ENCODE measurements at places on chromosomes 7 and 10.

- DNase-seq, result no peak
Observed at GRCh38 chr7:112407261-112407660, 43.0 kb upstream of the IFRD1 start.

DNA sequence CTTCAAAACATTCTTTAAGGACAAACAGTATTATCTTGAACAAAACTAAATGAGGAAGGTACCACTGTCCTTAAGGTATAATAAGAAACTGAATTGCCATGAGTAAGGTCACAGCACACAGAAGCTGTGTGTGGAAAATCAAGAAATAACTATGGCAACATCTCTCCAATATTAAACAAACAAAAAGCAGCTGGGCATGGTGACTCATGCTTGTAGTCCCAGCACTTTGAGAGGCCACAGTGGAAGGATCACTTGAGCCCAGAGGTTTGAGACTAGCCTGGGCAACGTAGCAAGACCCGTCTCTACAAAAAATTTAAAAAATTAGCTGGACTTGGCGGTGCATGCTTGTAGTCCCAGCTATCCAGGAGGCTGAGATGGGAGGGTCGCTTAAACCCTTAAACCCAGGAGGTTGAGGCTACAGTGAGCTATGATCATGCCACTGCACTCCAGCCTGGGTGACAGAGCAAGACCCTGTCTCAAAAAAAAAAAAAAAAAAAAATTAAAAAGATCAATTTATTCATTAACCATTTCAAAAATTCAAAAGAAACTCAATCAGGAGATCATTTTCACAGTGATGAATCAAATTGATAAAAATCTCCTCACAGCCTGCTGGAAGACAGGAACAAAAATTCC, 195.4 kb downstream of the SKIDA1 start:
- DNase-seq, result no peak

- no peak for DNase-seq
Observed at GRCh38 chr10:15897287-15897686, 37.0 kb upstream of the MINDY3 start.

DNA sequence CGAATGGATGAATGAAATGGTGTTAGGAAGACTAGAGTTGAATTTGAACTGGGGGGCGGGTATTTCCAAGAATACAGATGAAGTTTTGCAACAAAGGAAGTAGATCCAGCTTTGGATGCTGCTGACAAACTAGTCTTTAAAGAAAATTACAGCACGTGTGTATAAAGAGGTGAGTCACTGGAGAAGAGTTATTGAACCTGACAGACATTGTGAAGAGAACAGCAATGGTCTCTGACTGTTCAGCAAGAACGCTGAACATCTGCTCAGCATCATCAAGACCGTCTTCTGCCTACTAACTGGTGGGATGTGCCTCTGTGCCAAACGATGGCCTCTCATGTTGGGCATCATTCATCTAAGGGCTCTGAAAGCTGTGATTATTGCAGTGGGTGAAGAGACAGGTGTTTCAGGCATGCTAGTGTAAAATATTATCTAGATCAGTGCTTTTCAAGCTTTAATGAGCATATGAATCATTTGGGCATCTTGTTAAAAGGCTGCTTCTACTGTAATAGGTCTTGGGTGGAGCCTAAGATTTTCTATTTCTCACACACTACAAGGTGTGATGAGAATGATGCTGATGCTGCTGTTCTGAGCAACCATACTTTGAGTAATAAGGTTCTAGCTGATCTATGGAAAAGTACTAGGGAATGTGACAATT, 291.3 kb downstream of the PTEN start:
- DNase-seq, result no peak

- no peak for DNase-seq
Observed at GRCh38 chr7:105478606-105479005, 43.5 kb downstream of the PUS7 start.

GRCh38 chr10:31341552-31341951, 22.5 kb downstream of the ZEB1 start:
- no peak for DNase-seq

DNA sequence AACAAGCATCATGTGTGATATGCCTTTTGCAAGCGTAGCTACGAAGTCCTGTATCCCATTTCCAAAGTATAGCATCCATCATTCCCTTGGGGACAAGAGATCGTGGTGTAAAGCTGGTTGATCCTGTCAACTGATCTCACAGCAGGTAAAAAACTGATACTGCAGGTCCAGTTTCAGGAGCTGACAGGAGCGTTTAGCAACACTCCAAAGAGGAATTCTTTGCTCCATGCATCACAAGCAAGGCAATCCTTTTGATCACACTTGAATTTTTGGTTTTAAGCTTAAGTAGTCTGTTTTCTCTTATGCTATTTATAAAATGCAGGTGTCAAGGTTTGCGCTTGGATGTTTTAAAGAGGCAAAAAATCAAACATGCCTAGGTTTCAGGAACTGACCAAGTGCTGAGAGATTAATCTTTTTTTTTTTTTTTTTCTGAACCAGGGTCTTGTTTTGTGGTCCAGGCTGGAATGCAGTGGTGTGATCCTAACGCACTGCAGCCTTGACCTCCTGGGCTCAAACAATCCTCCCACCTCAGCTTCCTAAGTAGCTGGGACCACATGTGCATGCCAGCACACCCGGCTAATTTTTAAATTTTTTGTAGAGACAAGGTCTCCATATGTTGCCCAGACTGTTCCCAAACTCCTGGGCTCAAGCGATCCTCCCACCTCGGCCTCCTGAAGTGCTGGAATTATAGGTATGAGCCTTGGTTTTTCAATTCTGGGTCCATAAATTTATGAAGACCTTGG, 1.8 kb upstream of the ZDHHC4 start:
- DNase-seq, result no peak

GRCh38 chr10:38025283-38025682, 14.8 kb downstream of the ZNF33A start:
- no peak for DNase-seq

- DNase-seq, result no peak
Observed at GRCh38 chr7:7792056-7792455, 73.6 kb upstream of the RPA3 start.

- DNase-seq, result no peak
Observed at GRCh38 chr7:54544527-54545240, 2.5 kb downstream of the VSTM2A start.

DNA sequence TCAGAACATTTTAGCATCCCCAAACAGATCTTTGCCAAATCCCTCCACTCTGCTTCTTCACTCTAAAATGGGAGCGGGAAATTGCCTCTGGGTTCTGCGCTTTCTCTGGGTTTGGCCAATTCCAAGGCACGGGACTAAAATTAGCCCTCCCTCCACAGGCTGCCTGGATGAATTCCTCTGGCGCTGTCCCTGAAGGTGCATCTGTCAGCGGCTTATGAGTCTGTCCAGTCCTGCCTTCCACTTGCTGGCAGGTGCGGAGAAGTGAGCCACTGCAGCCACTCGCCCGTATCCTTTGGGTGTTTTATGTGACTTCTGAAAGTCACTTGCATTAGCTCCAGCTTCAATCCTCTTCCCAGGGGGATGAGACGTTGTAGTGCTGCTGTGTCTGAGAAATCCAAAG, 121.6 kb downstream of the SH2D4B start:
- DNase-seq, result no peak

GRCh38 chr7:155455776-155456737, 1.9 kb upstream of the EN2 start:
- DNase-seq, result no peak

Measured in esophagus squamous epithelium (tissue), 5 donors.